D341Med (cell line): ENCODE measurements at places on chromosomes 6 and 20.

GRCh38 chr6:145704143-145704781, 31.1 kb downstream of the EPM2A start:
- no peak for DNase-seq

- no peak for DNase-seq
Observed at GRCh38 chr6:90005048-90005827, 111.0 kb downstream of the GJA10 start.

- DNase-seq: no peak
Observed at GRCh38 chr6:71478834-71479541, 190.4 kb downstream of the OGFRL1 start.

DNA sequence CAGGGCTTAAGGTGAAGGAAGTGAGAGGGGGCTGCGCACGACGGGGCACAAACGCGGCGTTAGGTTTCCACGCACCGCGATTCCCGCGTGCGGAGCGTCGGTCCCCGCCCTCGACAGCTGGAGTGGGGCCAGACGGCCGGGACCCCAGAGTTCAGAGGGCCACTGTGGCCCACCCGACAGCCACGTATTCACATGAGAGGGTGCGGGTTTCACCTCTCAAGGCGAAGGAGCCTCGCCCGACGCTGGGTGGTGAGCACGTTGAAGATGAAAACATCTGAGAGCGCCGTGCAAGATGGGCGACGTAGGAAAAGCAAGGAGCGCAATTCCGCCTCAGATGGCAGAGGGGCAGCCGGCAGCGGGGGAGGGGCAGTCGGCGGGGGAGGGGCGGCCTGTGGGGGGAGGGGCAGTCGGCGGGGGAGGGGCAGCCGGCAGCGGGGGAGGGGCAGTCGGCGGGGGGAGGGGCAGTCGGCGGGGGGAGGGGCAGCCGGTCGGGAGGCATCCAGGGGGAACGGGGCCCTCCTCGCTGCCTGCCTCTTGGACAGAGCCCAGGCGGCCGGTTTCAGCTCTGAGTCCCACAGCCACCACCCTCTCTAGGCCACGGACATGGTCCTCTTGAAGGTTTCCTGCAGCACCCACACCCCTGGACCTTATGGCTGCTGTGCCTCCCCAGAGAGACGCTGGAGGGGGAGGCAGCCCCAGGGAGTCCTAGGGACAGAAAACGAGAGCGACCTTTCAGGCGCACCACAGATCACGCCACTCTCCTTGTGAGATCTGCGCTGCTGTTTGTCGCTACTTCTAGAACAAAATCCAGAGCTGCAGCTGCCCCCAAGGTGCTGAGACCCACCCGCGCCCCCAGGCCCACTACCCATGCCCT, 113.7 kb downstream of the DLL1 start:
- peak; percentile 63 for DNase-seq

DNA sequence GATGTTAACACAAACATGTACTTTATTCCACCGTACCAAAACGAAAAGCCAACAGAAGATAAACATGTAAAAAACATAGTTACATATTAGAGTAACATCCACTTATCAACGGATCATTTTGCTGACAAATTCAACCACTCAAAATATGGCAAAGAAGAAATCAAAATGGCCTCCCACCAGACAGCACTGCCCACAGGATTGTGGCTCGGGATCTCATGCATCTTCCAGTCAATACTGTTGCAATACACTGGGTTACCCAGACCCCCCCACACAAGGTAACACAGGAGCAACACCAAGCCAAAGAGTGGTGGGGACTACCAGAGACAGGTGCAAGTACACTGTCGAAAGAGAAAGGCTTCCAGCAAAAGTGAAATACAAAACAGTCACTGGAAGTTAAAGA, 57.9 kb upstream of the NHSL1 start:
- no peak for DNase-seq

DNA sequence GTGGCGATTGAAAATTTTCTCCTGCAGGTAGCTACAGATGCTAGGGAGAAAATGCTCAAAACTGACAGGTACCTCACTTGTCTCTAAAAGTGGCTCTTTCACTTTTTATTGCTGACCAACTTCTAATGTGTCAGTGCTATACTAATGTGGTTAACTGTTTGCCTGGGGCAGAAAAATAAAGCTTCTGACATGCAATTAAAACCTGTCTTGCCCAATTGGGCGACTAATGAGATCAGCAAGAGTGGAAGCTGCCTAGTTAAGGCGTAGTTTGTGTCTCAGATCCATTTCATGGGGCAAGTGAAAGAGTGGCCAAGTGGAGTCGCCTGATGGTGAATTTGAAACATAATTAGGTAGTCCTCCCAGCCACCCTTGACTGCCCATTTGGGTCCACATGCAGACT, 193.3 kb downstream of the TSHZ2 start:
- DNase-seq: no peak

- no peak for DNase-seq
Observed at GRCh38 chr6:127207591-127208120, 59.0 kb upstream of the RNF146 start.

DNA sequence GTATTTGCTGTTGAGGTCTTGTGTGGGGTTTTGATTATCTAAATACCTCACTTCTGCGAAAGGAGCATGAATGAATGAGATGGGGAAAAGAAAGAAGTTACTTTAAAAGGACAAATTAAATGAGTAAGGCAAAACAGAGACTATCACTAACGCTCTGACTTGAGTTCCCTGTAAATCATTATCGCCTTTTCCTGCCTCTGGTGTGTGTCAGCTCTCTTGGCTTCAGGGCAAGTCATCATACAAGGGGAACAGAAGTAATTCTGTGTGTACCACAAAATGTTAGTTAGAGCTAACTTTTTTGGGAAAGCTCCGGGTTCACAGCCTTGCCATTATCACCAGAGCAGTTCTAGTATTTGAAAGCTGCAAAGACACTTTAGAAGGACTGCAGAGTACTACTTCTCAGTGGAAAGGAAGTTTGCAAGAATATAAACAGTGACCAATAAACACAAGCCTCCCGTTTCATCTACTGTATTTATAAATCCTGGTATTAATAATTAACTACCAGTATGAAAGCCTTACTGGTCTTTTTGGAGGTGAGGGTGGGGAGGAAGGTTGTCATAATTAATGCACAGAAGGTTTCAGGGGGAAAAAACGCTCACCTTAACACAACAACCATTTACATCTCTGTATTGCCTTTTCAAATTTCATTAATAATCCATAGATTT, 1.2 kb downstream of the DZANK1 start:
- no peak for DNase-seq

- no peak for DNase-seq
Observed at GRCh38 chr6:87901613-87902012, 146.0 kb upstream of the SPACA1 start.

DNA sequence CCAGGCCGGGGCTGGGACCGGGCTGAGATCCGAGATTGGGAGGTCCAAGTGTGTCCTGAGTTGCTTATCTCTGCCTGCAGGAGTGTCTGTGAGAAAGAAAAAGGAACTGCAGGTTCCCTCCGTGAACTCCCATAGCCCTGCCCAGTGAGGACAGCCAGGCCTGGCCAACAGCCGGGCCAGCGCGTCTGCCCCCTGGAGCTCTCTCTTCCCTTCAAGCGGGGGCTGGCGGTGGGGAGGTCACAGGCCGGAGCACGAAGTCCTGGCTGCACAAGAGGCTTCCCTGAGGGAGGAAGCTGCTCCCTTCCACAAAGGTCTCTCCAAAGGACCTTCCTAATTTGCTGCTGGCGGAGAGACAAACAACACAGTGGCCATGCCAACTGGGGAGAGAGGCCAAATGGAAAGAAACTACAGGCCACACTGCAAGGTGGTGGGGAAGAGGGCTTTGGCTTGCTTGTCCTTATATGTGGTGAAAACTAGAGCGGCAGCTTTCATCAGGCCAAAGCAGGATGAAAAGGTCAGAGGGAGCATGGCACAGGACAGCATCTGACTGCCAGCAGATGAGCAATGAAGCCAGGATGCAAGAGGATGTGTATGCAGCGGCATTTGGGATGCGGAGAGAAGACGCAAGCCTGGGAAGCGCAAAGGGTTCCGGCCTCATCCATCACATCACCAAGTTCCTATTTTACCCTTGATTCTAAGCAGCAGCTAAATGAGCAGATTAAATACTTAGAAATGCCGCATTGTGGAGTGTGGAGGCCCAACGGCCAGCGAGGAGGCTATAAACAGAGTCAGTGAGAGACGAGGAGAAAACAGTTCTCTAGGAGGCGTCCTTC, 260.0 kb downstream of the ERMARD start:
- no peak for DNase-seq

- peak; percentile 79 for DNase-seq
Observed at GRCh38 chr6:6007366-6008088, 802 bp upstream of the NRN1 start.

- no peak for DNase-seq
Observed at GRCh38 chr6:140845701-140846100, 1287.0 kb upstream of the GJE1 start.

DNA sequence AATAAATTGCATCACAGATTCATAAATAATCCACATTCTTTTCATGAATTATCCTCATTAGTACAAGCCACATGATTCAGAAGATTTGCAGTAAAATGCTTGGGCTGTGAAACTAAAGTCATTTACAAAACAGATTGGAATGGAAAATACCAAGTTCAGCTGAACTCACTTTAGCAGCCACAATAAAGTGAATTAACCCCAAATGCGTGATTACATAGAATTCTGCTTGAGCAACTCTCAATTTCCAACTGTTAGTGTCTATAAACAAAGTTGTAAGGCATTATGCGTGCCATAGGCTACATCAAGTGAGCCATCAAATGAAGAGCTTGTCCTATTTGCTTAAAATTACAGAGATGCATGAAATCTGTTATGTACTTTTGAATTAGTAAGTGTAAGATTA, 60.4 kb upstream of the GFRAL start:
- no peak for DNase-seq

DNA sequence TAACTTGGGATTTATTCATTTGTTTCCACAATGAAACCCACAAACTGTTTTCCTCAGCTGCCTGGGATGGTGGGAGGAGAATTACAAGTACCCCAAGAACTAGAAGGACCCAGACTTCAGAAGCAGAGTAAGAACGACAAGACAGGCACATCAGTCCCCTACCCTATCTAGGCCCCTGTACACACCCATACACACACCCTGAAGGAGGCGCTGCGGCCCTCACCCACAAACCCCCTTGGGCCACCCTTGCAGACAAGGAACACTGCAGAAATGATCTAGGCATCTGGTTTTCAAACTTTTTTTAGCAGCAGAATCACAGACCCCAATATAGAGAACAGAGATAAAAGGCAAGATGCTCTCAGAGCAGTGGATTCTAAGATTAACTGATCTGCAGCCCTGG, 55.0 kb downstream of the TRERF1 start:
- DNase-seq: no peak

DNA sequence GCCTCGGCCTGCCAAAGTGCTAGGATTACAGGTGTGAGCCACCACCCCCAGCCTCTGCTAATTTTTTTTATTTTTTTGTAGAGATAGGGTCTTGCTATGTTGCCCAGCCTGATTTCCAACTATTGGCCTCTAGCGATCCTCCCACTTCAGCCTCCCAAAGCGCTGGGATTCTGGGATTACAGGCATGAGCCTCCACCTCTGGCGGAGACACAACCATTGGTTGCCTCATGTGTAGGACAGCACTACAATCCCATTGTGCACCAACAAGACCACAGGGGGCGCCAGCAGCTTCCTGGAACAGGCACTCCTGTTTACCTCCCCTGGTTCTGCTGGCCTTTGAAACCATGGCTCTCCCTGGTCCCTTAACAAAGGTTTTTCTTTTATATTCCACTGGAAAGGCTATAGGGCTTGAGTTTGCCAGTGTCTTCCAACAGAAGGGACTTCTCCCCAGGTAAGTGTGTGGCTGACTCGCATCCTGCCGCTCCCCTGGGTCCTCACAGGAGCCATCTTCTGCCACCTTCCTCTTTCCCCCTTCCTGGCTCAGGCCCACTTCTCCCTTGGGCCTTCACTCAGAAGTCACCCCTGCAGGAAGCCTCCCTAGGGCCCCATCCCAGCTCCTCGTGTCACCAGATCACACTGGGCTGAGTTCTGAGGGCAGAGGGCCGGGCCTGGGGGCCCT, 39.2 kb upstream of the TLDC2 start:
- DNase-seq: peak; percentile 74

DNA sequence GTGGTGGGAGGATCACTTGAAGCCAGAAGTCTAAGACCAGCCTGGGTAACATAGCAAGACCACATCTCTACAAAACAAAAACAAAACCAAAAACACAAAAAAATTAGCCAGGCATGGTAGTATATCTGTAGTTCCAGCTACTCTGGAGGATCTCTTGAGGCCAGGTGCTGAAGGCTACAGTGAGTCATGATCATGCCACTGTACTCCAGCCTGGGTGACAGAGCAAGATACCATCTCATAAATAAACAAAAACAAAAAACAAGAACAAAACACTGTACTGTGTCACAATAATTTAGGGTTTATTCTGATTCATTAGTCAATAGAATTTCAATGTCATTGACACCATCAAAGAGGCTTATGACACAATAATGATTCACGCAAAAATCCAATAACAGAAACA, 1121.7 kb upstream of the MAP3K7 start:
- no peak for DNase-seq

- DNase-seq: no peak
Observed at GRCh38 chr6:39369987-39370386, 47.5 kb upstream of the KCNK16 start.

- no peak for DNase-seq
Observed at GRCh38 chr20:19975901-19976300, 41.3 kb upstream of the NAA20 start.

DNA sequence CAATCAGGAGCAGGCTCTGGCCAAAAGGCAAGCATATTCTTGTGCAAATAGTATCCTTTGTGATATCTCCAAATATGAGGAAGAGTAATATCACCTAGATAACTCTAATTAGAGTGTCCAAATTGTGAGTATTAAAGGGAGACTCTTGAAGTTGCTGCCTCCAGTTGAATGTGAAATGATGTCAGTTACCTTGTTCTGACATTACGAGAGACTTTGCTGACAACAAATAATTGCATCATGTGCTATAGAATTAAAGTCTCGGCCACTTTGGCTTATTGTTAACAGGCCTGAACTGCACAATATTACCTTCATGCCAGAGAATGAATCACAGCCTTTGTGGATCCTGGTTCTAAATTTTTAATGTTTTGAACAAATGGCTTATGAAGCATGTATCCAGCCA, 106.5 kb downstream of the AIG1 start:
- DNase-seq: no peak

DNA sequence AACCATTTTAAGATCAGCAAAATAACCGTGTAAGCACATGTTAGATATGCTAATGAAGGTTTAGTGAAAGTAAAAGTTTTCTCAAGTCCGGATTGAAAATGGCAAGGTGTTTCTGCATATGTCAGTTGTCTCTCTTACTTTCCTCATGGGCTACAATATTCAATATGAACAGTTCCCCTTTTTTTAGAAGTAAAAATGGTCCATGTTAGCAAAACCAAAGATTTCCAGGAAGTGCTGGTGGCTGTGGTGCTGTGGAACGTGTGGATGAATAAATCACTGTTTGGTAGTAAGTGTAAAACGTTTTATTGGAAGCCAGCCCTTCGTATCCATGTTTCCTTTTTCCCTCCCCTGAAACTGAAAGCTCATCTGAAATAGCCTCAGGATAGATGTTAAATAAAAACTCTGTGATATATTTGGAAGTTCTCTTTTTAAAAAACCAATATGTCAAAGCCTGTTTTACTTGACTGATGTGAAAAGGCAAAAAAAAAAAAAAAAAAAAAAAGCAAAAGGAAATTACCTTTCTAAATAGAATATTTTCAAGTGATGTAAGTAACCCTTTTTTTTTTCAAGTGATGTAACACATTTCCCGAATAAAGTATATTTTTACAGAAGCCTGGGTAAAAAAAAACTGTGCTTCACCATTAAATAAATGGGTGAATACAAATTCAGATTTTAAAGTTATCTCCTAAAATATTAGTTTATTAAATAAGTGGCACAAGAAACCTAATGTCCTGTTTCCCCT, 41.9 kb downstream of the PLEKHG1 start:
- no peak for DNase-seq
